ENCODE measurements at places on chromosomes 11 and 22.

GRCh38 chr22:19404676-19405075, 26.9 kb downstream of the HIRA start:
- no peak for DNase-seq

DNA sequence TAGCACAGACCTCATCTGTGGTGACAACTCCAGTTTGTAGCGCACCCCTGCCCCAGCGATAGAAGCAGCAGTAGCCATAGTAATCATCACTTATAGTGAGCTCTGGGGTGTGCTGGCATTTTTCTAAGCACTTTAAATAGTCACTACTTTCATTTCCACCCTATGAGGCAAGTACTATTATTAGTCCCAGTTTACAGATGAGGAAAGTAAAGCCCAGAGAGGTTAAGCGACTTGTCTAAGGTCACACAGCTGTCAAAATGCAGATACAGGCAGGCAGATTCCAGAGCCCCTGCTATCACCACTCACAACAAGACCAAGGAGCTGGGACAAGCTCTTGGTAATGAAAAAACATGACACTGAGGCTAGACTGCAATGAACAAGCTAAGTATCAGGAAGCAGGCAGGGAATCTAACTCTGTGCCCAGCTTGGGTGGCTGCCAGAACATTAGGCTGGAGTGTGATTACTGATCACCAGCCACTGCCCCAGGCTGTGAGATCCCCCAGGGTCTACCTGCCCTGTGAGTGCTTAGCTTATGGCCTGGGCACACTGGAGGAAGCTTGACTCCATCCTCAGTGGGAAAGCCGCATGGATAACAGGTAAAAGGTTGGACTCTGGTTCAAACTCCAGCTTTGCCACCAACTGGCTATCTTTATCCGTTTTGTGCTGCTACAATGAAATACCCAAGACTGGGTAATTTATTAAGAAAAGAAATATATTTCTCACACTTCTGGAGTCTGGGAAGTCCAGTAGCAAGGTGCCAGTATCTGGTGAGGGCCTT, 561.1 kb downstream of the MN1 start:
- no peak for DNase-seq

DNA sequence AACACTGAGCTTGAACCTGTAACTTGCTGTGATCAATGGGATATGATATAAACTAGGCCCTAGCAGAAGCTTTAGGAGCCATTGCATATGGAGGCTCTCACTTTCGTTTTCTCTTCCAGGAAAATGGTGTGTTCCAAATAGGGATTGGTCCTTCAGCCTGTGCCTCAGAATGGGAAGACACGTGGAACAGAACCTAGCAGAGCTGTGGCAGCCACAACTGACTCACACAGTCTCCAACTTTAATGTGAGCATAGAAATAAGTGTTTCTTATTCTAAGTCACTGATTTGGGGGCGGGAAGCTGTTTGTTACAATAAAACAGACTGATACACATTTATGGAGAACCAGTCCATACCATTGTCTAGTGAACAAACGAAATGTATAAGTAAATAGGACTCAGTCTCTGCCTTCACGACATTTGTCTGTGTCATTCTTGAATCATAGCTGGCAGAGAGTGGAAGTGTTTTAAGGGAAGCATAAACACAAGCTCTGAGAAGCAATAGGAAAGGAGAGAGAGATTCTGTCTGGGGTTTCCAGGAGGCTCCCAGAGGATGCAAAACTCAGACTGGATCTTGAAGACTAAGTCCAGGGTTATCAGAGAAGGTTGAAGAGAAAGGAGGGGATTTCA, 97.3 kb downstream of the GALNT18 start:
- no peak for DNase-seq

DNA sequence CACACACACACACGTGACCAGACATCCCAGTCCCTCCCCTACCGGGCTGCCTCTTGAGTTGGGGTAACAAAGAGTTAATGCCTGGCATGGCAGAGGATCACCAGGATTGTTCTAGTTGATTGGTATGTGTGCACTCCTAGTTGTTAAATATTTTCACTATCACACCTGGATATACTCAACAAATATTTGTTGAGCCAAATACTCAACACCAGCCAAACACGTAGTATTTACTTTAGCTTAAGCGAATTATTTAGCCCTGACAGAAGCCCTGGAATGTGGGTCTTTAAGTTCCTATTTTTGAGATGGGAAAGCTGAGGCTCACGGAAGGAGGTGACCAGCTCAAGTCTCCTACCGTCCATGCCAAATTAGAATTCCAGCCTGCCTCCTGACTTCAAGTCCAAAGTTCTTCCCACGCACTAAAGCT, 10.5 kb downstream of the CD3E start:
- DNase-seq: no peak

- DNase-seq: no peak
Observed at GRCh38 chr11:3178349-3178748, 13.2 kb upstream of the OSBPL5 start.

DNA sequence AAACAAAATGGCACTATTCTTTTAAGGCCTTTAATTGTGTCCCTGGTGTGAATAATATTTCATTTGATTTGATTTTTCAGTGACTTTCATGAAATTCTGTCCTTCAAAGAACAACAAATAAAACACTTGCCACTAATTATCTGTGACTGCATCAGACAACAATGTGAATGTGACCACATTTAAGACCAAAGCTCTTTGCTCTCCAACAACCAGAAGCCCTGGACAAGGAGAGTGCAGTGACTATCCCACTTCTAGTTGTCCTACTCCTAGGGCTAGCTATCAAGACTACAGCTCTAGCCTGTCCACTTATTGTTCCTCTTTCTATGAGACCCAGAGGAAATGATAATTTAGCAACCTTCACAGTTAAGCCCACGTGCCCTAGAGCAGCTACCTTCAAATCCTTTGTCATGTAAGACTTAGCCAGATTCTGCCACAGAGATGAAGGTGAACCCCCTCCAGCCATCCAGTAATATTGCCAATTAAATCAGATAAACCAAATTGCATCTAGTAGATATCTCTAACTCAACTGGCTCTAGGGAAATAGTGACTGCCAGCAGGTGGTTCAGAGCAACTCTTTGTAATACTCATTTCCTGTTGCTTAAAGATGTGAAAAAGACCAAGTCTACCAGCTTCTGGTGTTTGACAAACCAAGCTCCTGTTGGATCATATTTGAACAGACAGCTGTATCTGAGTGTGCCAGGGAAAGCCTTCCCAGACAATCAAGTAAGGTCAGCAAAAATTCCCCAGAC, 142.6 kb upstream of the BLID start:
- DNase-seq: no peak

DNA sequence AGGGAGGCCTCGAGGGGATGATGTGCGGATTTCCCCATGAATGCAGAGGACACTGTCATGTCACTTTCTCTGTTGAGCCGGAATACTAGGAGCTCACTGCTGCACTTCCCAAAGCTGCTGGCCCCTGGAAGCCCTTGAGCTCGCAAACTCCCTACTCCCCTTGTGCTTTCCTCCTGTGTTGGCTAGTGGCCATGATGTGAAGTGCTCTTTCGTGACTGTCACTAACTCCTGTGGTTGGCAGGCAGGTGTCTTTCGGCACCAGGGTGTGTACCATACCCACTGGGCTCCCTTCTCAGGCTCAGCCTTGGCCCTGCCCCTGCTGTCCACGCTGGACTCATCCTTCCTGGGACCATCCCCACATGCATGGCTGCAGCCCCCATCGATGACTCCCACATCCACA, 86.2 kb downstream of the BTBD10 start:
- no peak for DNase-seq

DNA sequence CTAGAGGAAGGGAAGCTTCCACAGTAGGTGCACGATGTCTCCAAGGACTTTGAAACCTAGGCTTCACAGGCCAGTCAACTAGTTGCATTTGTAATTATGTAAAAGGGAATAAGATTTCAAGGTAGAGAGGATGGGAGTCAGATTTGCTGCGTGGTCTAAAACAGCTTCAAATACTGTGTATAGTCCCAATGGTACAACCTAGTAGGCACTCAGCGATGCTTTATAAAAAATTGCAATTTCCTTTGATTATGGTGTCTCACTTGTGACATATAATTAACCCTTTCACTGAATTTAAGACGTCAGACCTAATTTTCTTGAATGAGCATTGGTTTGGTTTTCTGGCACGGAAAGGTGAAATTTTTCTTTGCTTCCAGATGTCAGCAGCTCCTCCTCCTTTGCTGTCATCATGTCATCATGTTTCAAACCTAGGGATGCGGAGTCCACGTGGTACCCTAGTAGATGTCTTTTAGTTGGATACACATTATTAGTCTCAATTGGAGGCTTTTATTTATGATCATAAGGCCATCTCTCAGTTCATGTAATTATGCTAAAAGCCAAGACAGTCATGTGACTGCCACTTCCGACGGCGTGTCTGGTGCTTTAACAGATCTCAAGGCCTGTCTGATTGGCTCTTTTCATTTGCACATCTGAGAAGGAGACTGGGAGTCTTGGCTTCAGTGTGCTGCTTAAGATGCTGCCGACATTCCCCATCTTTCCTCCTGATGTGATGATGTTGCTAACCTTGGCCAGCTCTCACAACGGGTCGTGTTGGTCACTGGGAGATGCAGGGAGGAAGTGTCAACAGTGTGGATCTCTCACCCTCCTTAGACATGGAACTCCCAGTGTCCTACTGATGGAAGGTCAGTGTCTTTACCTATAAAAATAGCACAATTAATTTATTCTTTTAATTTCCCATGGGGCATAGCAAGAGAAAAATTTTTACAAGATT, 134.0 kb downstream of the HIPK3 start:
- DNase-seq: no peak

- DNase-seq: no peak
Observed at GRCh38 chr11:34356913-34357700, 703 bp downstream of the ABTB2 start.

DNA sequence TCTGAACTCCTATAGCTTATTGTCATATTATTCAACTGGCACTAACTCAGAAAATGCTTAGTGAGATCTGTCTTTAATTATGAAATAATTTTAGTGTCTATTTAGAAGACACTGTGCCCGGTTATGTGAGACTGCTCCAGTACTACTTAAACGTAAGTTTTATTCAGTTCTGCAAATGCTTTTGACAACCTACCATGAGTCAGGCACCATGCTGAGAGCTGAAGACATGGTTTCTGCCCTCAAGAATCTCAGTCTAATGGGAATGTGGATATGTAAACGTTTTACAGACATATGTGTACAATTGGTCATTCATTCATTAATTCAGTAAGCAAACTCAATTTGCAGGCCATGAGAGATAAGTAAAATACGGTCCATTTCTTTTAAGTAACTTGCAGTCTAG, 40.0 kb downstream of the DCUN1D5 start:
- no peak for DNase-seq

DNA sequence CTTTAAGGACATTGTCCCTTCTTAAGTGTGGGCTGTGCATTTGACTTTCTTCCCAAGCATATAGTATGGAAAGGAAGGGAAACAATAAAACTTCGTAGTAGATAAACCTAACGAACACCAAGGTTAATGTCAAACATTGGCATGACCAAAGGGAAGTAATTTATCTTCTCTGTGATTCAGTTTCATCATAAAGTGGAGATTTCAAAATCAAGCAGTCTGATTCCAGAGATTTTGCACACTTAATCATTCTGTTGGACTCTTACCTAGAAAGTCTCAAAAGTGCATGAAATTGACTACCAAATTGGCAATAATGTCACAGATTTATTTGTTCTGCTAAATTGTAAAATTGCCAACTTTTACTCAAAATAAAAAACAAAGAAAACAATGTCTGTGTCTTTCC, 559.7 kb downstream of the JRKL start:
- DNase-seq: no peak
